ENCODE measurements at places on chromosomes 4 and X.

DNA sequence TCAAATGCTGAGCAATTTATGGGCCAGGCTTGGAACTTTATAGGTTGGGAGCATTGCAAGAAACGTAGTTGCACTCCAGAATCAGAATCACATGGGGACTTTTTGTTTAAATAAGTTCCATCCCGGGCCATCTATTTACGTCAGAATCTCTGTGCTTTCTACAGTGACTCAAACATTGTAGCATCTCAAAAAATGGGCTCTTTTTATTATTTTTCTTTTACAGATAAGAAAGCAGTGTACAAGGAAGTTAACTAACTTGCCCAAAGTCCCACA is 10.2 kb downstream of the CC2D2A start:
- no peak for DNase-seq

- DNase-seq, result no peak
These were observed 40.1 kb downstream of the HTT-AS start for GRCh38 chr4:3034231-3034630.

- DNase-seq, result no peak
These were observed 10.2 kb downstream of the BEND2 start for GRCh38 chrX:18210470-18210869.

DNA sequence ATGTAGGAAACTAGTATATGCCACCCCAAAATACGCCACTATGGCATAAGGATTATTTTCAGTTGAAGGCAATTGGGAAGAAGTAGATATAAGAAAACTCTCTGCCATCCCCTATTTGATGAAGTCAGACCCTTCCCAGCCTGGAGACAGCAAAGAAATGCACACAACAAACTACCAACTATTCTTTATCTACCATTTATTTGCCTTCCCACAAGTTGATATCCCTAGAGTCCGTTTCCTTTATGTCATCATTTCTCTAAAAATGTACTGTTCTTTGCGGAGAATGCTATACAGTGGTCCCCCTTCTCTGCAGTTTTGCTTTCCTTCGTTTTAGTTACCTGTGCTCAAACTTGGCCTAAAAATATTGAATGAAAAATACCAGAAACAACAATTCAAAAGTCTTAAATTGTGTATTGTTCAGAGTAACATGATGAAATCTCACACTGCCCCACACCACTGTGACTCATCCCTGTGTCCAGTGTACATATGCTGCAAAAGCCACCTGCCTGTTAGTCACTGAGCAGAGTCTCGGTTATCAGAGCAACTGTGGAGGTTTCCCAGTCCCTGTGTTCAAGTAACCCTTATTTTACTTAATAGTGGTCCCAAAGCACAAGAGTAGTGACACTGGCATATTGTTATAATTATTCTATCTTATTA is 152.3 kb downstream of the WDFY3 start:
- DNase-seq, result no peak

DNA sequence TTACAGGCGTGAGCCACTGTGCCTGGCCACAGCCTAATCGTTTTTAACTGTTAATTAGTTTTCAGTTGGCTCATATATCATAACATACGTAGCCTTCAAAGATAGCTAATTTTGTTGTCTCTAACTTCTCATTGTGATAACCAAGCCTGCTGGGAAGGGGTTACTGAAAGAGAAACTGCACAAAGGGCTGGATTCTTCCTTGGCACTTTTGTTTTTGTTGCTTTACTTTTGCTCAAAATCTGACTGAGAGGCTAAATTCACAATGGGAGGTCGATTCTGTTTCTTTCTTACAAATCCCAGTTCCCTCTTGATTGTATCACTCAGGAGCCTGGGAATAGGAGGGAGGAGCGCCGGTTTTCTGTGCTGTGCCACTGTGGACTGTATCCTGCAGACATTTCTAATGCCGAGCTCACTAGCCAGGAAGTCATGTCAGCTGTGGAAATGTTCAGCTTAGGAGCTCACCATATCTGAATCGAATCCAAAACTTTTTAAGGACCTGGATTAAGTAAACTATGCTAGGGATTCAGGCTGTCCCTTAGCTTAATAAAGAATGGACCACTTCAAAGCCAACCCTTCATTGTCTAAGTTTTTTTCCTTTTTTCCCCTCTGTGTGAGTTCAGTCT is 120.5 kb upstream of the FAT1 start:
- DNase-seq, result no peak

DNA sequence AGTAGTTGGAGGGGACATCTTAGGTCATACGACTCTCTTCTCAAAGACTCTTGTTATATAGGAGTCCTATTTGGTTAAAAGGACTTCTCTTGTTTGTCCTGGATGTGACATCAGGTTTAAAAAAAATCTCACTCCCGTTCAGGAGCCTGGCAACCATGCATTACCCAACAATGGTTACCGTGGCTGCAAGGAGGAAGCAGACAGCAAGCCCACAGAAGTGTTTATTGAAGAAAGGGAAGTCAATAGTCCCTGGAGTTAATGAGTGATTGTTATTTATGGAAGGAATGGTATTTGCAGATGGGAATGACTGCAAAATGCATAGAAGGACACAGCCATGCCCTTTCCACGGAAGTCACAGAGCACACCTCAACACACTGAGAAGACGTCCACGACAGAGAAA is 75.9 kb upstream of the ENPP6 start:
- no peak for DNase-seq

- DNase-seq, result no peak
These were observed 743 bp upstream of the NRK start for GRCh38 chrX:105821471-105822121.

DNA sequence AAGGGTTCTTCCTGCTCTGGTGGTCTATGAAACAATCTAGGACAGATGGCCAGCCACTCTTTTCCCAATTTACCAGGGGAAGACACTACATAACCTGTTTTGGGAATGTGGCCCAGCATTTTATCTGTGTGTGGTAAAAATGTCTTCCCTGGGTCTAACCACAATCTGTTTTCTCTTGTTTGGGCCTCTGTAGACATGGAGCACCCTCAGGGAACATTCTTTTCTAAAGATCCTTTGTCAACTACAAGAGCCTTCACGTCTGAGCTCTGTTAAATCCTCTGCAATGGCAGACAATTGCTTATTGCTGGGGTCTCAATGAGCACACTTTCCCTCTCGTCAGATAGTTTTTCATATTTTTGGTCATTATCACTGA is 35.5 kb downstream of the PLAC1 start:
- DNase-seq, result no peak

DNA sequence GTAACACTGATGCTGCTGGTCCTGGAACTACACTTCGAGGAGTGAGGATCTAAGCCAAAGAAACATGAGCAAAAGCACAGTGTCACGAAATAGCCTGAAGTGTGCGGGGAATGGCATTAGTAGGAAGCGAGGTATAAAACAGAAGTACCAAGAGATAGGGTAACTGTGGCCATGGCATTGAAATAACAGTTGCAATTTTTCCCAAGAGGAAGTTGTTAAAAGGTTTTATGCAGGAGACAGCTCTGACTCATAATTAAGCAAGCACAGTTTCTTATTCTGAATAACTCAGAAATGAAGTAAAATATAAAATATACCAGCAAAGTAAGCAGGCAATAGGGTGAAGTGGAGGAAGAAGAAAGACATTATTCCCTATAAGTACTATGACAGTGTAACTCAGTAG is 90.3 kb upstream of the TMEM150C start:
- DNase-seq, result no peak

DNA sequence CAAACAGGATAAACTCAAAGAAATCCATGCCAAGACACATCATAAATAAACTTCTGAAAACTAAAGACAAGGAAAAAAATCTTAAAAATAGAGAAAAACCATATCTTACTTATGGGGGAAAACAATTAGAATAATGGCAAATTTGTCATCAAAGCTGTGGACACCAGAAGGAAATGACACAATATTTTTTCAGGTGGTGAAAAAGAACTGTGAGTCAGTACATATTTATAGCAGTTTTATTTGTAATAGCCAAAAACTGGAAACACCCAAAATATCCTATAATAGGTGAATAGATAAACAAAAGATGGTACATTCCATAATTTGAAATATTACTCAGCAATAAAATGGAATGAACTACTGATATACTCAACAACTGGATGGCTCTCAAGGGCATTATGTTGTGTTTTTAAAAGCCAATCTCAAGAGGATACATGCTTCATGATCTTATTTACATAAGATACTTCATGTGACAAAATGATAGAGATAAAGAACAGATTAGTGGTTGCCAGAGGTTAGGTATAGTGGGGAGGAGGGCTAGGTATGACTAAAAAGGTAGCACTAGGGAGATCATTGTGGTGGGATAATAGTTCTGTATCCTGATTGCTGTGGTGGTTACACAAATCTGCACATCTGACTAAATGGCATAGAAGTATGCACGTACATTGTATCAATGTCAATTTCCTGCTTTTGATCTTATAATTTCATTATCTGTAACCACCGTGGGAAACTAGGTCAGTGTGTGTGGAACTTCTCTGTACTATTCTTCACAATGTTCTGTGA is 191.9 kb downstream of the PPP1R2C start:
- DNase-seq, result no peak

DNA sequence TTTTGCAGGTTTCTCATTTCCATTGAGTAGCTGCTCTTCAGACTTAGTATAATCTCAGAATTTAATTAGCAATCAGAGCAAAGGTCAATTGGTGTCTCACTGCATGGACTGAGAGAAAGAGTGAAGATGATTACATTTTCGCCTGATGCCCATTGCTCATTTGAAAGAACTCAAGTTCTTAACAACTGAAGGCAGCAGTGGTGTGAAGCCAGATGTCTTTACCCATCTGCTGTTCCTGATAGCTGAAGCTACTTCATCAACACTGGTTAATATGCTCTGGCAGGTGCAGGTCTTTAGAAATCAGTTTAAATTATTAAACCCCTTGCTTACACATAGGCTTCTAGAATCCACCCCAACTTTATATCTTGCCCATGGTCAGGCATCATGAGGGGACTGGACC is 64.5 kb upstream of the FRAS1 start:
- no peak for DNase-seq

DNA sequence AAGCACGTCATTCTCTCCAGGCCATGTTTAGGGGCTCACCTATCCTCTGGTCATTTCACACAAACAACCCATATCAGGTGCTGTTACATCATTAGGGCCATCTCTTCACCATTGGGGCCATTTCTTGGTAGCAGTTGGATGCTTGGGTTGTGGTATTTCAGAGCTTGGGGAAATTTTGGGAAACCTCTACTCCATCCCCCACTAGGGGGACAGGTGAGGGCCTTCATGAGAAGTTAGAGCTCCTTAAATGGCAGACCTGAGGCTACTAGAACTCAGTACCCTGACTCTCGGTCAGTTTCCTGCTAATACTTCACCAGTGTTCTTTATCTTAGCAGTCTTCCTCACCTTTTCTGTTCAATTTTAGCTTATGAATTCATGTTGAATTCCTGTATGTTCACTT is 50.2 kb downstream of the ZNF827 start:
- DNase-seq, result no peak

GRCh38 chr4:186105647-186106321 is 1.3 kb downstream of the FAM149A start:
- DNase-seq, result no peak

GRCh38 chrX:148499638-148500422 is 587 bp upstream of the AFF2 start:
- no peak for DNase-seq

- no peak for DNase-seq
These were observed 114.8 kb upstream of the MAP9 start for GRCh38 chr4:155491336-155492120.

GRCh38 chrX:134718105-134718965 is 60.1 kb upstream of the PLAC1 start:
- DNase-seq, result no peak

DNA sequence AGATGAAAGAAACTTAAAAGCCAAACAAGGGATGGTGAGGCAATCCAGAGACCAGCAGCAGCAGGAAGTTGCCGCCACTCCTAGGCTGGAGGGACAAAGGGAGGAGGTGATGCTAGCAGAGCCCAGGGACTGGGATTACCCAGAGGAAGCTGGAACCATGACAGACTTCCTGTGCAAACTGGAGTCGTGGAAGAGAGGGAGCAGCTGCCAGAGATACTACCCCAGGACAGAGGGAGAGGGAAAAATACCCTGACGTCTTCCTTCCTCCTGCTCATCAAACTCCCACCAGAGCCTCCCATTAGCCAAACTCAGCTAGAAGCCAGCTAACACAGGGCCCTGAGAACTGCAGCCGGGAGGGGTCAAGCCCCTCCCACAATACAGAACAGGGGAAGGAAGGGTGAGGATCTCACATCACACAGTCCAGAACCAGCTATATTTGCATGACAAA is 101.2 kb upstream of the KLF3 start:
- DNase-seq, result no peak

- DNase-seq, result no peak
These were observed 48.4 kb downstream of the UNC5C start for GRCh38 chr4:95500361-95500760.

DNA sequence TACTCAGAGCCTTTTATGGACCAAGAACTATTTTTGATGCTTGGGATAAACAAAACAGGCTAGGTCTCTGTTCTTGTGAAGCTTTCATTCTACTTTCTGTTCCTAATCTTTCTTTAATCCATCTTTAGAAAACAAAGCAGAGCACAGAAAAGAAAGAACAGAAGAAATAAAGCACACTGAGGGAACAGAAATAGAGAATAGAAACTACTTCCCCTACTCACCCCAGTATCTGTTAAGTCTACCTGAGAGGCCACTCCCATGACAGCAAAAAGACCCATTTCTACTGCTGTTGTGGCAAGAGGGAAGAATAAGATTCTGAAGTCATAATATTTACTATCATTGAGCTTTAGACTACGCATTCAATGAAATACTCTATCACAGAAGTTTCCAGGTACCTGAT is 9.2 kb downstream of the RFC1 start:
- DNase-seq, result no peak

GRCh38 chr4:53693408-53693807 is 102.1 kb upstream of the LNX1 start:
- no peak for DNase-seq

DNA sequence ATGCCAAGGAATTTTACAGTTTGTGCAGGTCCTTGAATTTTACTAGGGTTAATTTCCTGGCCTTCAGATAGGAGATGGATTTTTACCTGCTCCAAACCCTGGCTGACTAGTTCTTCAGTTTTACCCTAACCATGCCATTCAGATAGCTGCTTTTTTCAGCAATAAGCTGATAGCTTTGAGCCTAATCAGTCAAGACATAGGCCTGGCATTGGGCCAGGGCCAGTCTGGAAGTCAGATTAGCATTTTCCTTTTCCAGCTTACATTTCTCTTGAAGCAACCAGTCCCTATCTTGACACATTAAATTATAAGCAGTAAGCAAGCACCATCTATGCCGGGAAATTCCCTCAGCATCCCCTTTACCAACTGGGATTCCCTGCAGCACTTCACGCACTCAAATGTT is 177.1 kb downstream of the ADGRA3 start:
- DNase-seq, result no peak

DNA sequence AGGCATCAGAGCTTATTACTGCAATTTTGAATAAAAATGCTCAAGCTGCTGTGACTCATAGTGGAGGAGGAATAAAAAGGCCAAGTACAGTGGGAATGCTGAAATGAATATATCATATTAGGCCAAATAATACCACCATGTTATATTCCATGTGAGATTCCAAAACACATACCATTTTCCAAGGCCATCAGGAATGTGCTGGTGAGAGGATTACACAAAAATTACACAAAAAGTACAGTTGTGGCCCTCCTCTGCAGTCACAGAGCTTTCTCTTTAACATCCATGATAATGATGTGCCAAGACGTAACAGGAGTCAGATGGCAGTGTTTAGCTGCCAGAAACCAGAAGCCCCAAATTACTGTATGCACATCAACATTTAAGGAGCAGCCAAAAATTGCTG is 153.5 kb downstream of the PCDH18 start:
- DNase-seq, result no peak

GRCh38 chr4:7128644-7129043 is 60.8 kb upstream of the GRPEL1 start:
- DNase-seq, result no peak

- no peak for DNase-seq
These were observed 182.4 kb upstream of the LCORL start for GRCh38 chr4:18203966-18204365.

All from activated CD4-positive, alpha-beta T cell treated with anti-CD3 and anti-CD28 coated beads, Interleukin-2, amount 50 U/mL, for 48 hours (primary cell).